Activated T-helper 17 cell treated with anti-CD3 and anti-CD28 coated beads, Interleukin-2, amount 50 U/mL, for 72 hours (primary cell): ENCODE measurements at places on chromosomes 1 and 21. TPM values are rescaled to one million over a fixed set of nuclear protein-coding genes. Genes with fewer than 3 reads are reported as not detected.

DNA sequence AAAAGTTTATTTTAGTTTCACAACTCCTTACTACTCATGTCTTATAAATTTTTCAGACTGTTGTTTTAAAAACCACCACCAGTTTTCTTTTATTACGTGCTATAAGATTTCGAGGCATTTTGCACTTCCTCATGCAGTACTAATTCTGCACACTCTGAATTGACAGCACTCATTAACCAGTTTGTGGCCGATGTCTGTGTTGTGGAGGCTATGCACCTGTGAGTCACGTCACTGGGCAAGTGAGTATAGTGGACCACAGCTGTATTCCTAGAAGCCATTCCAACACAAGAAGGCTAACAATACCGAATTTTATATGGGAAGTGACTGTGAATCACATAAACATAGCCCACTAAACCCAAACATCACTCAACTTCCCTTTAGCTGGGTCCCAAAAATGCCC, 21.0 kb upstream of the SPATA6 start:
- no peak for ATAC-seq

- no peak for ATAC-seq
Measured at GRCh38 chr1:180256341-180257027, 26.4 kb downstream of the LHX4 start.

- ATAC-seq: no peak
Measured at GRCh38 chr1:224828691-224829090, 100.8 kb upstream of the DNAH14 start.

DNA sequence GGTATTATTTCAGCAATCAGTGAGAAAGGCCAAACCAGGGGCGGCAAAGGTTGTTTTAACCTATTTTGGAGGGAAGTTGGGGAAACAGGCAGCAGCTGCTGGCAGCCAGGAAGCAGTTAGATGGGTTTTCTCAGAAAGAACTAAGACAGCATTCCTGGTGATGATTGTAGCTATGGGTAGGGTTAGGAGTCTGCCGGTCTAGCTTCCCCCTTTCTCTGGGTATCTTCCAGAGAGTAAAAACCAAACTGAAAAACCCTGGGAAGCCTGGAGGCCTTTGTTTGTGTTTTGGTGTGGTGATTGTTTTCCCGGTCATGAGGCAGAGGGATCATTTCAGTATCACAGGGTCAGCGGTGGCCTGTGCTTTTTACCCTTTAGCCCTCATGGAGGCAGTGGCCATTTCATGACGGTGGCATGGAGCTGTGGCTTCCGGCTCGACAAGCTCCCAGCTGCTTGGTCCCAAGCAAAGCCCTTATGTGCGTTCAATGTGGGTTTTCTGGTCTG, 19.5 kb upstream of the TNFRSF1B start:
- ATAC-seq: no peak

DNA sequence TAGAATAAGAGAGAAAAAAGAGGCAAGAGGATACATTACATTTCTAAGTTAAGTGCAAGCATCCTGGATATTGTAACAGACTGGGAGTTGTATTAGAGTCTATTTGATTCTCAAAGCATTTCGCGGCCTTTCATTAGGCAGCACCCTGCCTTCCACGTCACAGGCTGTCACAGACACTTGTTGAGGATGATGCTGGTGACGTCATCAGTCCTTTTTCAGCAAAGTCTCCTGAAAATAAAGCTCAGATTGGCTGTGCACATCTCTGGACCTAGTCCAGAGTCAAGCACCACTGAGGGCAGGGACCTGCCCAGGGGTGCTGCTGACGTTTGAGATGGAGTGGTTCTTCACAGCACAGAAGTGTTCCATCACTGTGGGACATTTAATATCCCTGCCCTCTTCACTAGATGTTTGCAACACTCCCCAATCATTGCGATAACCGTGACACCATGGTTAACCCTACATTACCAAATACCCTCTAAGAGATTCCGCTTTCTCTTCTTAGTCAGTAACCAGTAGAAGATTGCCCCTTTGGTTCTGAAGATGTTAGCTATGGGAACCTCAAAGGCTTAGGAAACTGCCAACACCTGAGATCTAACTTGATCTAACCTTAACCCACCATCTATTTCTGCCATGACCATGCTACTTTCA, 72.7 kb upstream of the F3 start:
- no peak for ATAC-seq

The C1orf185 gene
- total RNA-seq: not detected

The SPATA17 gene
- not detected for total RNA-seq
